ENCODE measurements at places on chromosomes 4 and X.

GRCh38 chr4:124915073-124915472 lies 202.5 kb upstream of the ANKRD50 start:
- no peak for DNase-seq

GRCh38 chr4:87399148-87399547 lies 8.2 kb upstream of the HSD17B11 start:
- DNase-seq = no peak

- no peak for DNase-seq
Observed at GRCh38 chrX:63281465-63281864, 69.7 kb downstream of the SPIN4 start.

DNA sequence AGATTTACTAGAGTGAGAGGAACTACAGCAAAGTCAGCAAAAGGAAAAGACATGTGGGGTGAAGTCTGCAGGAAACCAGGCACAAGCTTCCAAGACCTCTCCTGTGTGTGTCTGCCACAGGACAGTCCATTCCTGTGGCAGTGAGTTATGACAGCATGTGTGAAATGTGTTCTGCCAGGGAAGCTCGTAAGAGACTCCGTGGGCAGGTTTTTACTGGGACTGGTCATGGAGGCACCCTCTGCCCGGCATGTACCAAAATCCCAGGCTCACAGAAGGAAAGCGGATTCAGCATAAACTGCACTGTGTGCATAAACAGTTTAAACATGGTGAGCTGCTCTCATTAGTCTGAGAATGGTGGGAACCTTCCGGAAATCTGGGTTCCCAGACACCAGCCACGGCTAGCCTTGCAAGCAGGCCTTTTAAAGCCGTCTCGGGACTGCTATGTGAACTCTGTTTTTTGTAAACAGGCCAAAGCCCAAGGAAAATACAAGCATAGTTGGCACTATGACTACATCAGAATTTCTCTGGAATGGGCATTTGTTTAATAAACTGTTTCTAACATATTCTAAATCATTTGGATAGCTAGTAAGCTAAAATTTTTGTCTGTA lies 288.5 kb downstream of the TENM3 start:
- no peak for DNase-seq

DNA sequence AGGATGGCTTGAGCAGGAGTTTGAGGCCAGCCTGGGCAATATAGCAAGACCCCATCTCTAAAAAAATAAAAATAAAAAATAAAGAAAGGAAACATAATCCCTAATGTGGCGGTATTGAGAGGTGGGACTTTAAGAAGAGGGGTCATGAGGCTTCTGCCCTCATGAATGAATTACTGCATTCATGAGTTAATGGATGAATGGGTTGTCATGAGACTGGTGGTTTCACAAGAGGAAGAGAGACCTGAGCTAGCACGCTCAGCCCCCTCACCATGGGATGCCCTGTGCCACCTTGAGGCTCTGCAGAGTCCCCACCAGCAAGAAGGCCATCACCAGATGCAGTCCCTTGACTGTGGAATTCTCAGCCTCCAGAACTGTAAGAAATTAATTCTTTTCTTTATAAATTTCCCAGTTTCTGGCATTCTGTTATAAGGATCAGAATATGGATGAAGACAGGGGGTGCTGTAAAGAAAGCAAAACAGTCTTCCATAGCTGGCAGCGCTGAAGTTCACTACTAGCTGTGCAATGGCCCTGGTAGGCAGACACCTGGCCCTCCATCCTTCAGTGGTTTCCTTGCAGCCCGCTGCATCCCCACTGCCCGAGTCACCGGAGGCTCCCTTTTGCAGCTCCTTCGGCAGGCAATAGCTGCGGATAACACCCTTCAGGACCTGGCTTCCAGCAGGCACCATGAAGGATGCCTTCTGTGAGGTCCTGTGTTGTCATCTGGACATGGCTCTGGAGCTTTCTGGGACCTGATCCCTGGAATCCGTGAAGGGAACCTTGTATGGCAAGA lies 44.8 kb upstream of the NSG1 start:
- no peak for DNase-seq

- DNase-seq = no peak
Observed at GRCh38 chr4:73822389-73822788, 14.1 kb upstream of the CXCL6 start.

GRCh38 chr4:120520761-120521160 lies 401.8 kb downstream of the PRDM5 start:
- no peak for DNase-seq

GRCh38 chrX:56783450-56783831 lies 54.4 kb downstream of the NBDY start:
- DNase-seq = peak; percentile 67

DNA sequence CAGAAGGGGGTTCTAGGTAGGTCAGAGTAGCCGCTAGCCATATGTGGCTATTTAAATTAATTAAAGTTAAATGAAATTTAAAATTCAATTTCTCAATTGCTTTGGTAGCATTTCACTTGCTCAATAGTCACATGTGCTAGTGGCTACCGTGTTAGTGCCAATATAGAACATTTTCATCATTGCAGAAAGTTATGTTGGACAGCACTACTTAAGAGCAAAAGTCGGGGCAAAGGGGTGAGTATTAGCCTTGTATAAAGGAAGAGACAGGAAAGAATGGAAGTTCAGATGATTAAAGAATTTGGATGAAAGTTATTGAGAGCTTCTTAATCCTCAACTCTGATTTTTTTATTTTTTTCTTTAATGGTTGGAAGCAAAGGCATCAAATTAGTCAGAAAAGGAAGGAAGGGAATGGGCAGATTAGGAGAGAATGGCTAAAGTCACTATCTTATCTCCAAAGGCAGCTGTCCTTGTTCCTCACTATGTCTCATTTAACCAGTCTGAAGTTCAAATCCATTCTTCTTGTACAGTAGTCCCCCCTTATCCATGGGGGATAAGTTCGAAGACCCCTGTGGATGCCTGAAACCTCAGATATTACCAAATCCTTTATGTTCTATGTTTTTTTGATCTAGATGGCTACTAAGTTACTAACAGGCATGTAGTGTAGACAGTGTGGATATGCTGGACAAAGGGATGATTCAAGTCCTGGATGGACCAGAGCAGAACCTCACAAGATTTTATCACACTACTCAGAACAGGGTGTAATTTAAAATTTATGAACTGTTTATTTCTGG lies 22.9 kb downstream of the OCIAD1 start:
- no peak for DNase-seq

GRCh38 chr4:138494931-138495330 lies 252.8 kb upstream of the SLC7A11 start:
- DNase-seq = peak; percentile 46

- DNase-seq = no peak
Observed at GRCh38 chr4:8664976-8665375, 72.4 kb downstream of the CPZ start.

DNA sequence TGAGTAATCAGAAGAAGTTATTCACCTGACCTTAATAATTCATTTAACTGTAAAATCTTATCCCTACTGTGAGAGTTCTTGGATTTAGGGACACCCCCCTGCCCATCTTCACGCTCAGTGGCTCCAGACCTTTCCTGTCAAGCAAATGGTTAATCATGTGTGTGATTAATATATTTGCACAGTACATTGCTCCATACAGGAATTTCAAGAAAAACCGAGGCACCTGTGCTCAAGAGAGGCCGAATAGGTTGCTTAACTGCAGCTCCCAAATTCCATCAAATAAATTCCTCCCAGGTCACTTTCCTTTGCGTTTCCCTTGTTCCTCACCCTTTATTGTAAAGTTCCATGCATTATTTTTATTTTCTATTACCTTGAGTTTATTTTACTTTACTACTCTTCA lies 119.5 kb downstream of the STOX2 start:
- DNase-seq = no peak

DNA sequence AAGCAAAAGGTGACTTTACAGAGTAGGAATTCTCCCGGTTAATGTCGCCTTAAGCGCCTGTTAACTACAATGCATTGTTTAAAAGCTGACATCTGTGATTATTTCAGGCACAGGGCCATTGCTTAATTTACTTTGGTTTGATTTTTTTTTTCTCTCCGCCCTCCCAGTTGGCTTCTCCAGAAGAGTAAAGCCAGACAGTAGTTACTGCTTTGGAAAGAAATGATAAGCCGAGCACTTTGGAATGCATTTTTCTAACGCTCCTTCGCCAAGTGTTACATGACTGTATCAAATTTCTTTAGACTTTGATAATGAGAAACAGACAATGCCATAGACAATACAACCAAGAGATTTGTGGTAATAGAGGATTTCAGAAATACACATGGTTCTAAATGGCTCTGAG lies 383.0 kb upstream of the TENM3 start:
- DNase-seq = no peak

- DNase-seq = no peak
Observed at GRCh38 chr4:15162465-15163283, 160.4 kb downstream of the CPEB2 start.

- no peak for DNase-seq
Observed at GRCh38 chr4:152494020-152494419, 41.9 kb downstream of the FBXW7 start.

DNA sequence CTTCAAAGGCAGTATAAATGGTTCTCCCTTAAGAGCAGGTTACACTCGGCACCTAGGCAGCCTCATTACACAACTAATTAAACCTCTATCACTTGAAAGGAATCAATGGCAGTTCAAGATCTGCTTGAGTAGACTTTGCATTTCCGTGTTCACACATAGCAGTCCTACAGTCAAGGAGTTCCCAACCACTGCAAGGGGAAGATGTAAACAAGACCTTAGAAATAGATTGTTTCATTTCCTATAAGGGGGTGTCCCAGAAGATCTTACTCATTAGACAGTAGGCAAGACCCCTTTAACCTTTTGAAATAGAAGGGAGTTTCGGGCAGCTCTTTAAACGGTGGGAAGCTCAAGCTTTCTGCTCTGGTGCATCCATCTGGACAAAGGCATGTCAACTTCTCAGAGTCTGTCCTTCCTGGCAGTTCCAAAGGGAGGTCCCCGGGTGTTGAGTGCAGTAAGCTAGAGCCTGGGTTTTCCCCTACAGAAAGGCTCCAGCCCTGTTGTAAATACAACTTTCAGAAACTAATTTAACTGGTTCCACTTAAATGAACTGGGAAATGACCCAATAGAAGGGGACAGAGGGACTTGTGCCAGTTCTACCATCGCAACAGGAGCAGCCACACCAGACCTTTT lies 150.8 kb downstream of the RBMX2 start:
- no peak for DNase-seq

- no peak for DNase-seq
Observed at GRCh38 chrX:134625315-134625718, 33.0 kb downstream of the PLAC1 start.

GRCh38 chr4:133127500-133127899 lies 21.6 kb upstream of the PCDH10 start:
- no peak for DNase-seq

- DNase-seq = peak; percentile 22
Observed at GRCh38 chr4:115126491-115126890, 13.1 kb upstream of the NDST4 start.

- no peak for DNase-seq
Observed at GRCh38 chr4:110175634-110176033, 22.8 kb downstream of the ELOVL6 start.

- DNase-seq = no peak
Observed at GRCh38 chr4:74632634-74633033, 161.7 kb downstream of the BTC start.

DNA sequence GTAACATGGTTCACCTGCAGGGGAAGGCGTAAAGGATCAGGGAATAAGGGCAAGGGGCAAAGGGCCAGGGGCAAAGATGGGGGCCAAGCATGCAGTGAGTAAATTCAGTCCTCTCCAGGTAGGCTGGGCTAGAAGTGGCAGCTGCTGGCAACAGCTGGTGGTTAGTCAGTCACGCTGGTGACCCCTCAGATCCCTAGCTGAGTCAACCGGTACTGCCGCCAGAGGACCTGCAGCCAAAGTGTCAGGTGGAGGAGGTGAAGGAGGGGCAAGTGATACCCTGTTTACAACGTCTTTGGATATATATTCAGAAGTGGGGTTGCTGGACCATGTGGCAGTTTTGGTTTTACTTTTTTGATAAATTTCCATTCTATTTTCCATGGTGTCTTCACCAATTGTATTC lies 24.6 kb upstream of the NAP1L2 start:
- DNase-seq = no peak

DNA sequence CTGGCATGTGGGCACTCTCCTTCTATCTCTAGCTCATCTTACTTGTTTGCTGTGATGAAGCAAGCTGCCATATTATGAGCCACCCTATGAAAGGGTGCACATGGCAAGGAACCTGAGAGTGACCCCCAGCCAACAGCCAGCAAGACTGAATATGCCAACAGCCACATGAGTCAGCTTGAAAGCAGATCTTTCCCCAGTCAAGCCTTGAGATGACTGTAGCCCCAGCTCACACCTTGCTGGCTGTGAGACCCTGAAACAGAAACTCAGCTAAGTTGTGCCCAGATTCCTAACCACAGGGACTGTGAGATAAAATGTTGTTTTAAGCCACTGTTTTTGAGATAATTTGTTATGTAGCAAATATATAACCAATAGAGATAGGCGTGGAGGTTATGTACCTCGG lies 36.2 kb downstream of the KDM5C start:
- DNase-seq = no peak

DNA sequence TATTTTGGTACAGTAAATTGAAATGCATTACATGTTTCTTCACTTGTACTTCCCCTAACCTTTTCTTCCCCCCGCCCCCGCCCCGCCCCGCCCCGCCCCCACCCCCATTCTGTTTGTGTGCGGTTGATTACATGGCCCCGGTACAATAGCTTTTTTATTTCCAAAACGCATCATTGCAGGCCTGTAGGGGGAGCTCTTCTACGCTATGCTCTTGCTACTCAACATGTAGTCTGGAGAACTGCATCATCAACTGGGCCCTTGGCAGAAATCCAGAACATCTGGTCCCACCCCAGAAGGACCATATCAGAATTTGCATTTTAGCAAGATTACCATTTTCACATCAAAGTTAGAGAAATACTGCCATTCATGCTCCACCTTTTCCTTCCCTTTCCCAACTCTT lies 333.3 kb upstream of the DDX53 start:
- DNase-seq = peak; percentile 10

- DNase-seq = no peak
Observed at GRCh38 chr4:81723927-81724587, 252.3 kb upstream of the RASGEF1B start.

GRCh38 chrX:150094375-150094774 lies 156.1 kb upstream of the EOLA2 start:
- no peak for DNase-seq

- no peak for DNase-seq
Observed at GRCh38 chr4:177371461-177371860, 61.8 kb downstream of the NEIL3 start.

DNA sequence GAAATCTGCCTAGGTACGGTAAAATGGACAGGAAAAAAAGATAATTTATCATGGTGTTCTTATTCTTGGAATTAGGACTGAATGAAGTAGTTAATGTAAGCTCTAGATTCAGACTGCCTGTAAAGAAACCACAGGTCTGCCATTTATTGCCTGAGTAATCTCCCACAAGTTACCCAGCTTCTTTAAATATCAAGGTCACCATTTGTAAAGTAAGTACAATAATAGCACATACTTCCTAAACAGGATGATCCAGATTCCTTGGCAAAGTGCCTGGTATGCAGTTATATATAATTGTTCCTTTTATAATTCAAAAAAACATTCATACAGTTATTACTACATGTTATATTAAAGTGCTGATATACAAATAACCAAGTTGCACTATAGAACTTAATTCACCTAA lies 368.6 kb downstream of the HNRNPD start:
- no peak for DNase-seq
